ENCODE measurements at places on chromosomes 3 and 15.

GRCh38 chr15:22263738-22264137 is 183.4 kb downstream of the OR4M2 start:
- DNase-seq: no peak

DNA sequence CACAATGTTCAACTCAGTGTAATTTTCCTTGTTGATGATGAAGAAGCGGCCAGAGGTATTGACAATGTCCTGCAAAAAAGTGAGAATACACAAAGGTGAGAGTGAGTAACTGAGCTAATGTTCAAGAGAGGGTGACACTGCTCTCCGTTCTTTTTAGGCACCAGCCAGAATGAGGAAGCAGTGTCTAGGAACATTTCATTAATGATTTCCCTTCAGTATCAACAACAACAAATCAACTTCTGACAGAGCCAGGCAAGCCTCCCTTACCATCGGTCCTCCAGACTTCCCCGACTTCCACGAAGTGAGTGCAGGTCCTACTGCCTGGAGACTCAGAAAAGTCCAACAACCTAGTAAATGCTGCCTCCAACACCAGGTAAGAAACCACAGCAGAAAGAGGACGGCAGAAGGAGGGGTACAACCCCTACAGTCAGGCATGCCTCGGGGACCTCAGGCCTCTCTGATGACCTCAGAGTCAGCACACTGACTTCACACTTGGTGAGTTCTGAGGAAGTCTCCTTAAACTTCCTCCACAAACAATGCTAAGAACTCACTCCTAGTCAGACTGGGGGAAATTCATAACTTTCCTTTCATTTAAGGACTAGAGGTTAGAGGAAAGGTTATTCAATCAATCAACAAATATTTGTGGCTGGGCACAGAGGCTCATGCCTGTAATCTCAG is 62.7 kb downstream of the NPTN start:
- no peak for DNase-seq

DNA sequence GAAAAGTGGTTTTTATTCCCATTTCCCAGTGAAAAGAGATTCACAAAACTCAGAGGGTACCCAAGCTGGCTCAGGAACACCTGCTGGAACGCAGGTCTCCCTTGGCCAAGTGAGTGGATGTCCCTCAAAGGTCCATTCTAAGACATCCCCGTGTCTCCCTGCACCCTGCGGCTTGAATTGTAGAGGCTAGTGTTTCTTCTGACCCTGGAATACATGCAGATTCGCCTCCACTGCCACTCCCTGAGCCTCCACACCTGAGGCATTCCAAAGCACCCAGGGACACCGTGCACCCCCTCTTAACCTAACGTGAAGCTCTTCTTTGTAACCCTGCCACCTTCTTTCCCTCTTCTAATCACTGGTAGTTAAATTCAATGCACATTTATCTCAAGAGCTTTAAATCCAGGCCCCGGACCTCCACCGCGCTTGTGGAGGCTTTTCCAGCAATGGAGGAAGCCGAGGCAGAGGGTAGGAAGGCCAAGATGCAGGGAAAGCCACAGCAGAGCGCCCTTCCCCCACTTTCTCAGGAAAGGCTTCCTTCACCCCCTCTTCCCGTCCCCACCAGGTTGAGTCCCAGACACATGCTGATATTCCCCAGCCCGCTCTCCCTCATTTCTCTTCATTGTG is 590 bp upstream of the ITGA11 start:
- DNase-seq: no peak

DNA sequence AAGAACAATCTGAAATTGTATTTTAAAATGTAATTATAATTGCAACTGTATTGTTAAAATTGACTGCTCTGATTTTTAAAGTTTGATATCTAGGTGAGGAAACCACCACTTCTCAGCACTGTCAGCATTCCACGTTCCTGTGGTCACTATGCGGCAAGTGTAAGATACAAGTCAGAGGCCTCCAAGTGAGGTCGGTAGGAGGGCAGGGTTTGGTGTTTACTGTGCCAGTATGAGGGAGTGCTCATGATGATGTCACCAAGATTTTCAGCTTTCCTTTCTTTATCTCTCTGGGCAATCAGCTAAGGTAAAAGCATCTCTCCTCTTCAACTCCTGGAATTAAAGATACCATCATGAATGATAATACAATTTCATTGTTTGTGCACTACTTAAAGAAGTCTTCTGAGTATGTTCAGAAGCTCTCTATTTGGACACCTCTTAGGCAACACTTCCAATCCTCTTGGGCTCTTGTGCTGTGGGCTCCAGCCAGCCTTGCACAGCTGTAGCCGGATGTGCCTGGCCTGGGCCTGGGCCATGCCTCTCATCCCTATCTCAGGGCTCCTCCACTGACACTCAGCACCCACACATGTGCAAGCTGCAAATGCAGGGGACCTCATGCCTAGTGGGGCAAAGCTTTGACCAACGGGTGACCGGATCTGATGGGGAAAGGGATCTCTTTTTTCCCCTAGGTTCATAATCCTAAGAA is 42.9 kb downstream of the CCR3 start:
- no peak for DNase-seq

DNA sequence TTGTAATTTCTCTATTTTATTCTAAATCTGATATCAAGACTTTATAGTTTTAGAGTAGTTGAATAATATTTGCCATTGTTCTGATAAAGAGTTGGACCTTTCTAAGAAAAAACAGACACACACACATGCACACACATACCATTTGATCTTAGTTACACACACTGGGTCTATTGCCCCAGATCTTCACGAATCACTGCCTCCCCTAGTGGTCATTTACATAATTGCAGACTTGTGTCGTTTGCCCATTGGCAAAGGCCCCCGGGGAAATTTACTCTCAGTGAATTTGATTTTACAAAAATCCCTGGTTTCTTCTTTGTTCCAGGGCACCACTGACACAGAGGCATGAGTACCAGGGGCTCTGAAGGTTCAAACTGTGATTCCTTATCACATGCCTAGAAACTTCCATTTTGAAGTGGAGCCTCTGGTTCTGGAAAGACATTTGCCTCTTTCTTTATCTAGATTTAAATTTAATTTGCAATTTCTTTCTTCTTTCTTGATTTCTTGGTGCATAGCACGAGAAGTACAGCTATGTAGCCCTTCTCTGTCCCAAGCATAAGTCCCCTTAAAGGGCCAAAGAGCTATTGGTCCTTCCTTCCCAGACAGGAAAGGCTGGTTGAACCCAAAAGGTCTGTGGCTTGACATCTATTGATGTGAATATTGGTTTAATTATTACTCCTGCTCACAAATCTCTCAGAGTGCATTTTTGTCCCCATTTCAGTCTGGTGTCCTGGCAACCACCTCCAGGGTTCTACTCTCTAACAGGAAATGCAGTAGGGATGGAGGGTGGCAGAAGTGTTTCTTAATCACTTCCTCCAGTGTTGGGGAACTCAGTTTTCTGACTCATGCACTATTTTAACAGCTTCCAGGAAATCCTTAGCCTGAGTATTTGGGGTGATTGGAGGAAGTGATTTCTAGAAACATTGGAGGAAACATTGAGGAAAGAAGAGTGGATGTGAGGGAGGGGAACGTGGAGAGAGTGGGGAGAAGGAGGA is 32.4 kb upstream of the SLC6A11 start:
- no peak for DNase-seq

DNA sequence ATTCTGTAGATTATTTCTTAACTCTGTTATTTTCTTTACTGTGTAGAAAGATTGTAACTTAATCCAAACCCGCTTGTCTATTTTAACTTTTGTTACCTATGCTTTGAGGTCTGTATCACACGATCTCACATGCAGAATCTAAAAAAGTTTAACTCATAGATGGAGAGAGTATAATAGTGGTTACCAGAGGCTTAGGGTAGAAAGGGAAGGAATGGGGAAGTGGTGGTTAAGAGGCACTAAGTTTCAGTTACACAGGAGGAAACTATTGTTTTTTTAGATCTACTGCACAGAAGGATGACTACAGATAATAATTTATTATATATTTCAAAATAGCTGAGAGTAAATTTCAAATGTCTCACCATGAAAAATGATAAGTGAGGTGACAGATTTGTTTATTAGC is 515.2 kb downstream of the RSL24D1 start:
- no peak for DNase-seq

DNA sequence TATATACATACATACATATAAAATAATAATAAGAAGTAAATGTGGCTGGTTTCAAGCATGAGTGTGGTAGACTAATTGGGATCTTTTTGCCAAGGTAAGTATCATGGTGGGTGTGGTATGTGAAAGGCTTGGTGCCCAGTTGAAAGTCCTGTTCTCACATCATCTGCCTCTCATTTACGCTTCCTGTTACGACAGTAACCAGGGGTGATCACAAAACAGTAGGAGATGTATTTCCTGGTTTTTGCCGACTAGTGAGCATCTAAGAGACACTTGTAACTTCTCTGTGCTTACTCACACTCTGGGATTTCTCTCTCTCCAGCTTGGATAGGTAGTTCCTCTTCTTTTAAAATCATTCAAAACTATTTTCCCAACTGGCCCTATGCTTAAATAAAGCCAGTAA is 1028.3 kb upstream of the NR2F2 start:
- DNase-seq: no peak

GRCh38 chr3:188486126-188486525 is 332.2 kb downstream of the LPP start:
- no peak for DNase-seq

GRCh38 chr3:14265246-14265962 is 86.8 kb downstream of the LSM3 start:
- no peak for DNase-seq

- DNase-seq: no peak
Measured at GRCh38 chr15:81473946-81474345, 99.9 kb upstream of the TMC3 start.

DNA sequence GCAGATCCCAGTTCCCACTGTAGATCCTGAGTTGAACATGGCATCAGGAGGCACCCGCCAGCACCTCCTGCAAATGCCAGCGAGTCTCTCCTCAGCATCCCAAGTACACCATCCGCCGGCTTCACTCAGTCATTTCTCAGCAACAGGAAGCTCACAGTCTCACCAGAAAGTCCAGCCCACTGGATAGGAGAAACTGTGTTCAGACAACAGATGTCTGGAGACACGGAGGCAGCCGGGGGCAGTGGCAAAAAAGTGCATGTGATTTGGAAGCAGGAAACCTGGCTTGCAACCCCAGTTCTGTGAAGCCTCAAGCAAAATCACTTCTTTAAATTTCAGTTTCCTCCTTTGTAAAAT is 68.7 kb downstream of the SRGAP3 start:
- no peak for DNase-seq

DNA sequence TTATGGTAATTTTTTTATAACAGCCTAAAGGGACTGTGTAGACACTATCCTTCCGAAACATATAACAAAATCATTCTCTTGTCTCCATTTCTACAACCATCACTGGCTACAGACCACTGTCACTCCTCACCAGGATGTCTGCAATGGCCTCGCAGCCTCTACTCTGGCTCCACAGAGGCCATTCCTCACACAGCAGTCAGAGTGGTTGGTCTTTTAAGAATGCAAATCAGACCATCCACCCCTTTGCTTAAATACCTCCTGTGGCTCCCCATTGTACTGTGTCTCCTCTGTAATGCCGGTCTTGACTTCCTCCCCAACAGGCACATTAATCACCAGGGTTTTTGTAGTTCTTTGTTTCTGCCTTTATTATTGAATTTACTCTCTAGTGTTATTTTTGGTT is 344.8 kb downstream of the ERC2 start:
- no peak for DNase-seq

DNA sequence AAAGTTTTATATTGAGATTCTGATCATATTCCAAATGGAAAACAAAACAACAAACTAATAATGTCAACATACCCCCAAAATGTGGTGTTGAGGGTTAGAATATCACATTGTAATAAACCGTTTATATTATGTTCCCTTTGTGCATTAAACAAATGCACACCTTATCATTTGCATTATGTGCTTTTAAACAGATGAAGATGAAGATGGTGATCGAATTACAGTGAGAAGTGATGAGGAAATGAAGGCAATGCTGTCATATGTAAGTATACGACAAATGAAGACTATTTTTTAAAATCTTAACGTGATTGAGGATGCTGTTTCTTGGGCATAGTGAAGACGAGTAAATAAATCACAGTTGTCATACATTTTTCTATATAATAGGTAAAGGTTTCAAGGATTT is 20.6 kb downstream of the MAP2K5 start:
- no peak for DNase-seq

GRCh38 chr3:46321461-46322104 is 32.3 kb upstream of the CCR2 start:
- no peak for DNase-seq

DNA sequence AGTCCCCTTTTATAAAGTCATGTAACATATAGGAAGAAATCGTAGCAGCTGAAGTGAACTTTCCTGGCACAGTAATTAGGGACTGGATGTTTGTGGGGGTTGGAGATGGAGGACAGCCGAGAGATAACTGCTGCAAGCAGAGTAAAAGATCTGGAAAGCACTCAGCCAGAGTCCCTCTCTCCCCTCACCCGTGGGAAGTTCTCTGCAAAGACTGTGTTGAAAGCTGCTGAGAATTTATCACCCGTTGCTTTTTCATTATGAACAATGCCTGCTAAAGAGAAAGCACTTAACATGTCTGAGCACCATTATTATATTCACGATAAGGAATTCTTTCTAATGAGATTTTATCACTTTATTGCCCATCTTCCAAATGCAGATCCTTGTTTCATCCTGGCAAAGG is 248.8 kb downstream of the SHOX2 start:
- DNase-seq: no peak

Data from AG04449 (cell line).